Right atrium auricular region (tissue), 2 donors: ENCODE measurements at places on chromosomes 3 and 15. TPM values are rescaled to one million over a fixed set of nuclear protein-coding genes. Genes with fewer than 3 reads are reported as not detected.

DNA sequence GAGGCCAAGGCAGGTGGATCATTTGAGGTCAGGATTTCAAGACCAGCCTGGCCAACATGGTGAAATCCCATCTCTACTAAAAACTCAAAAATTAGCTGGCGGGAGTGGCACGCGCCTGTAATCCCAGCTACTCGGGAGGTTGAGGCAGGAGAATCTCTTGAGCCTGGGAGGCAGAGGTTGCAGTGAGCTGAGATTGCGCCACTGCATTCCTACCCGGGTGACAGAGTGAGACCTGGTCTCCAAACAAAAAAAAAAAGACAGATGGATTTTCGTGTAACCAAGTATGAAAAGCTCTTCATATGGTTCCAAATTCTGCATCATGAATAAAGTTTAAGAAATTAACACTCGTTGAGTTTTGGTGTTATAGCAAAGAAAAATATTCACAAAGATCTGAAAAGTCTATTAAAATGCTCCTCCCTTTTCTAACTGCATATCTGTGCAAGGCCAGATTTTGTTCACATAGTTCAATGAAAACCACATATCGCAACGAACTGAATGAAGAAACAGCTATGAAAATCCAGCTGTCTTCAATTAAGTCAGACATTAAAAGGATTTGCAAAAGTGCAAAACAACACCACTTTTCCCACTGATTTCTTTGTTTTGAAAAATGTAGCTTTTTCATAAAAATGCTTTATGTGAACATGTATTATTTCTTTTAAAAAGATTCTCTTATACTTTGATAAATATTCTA is 23.8 kb upstream of the FBLN2 start:
- no peak for DNase-seq

GRCh38 chr3:15982667-15983196 is 185.0 kb upstream of the ANKRD28 start:
- DNase-seq, result no peak

The IL16 gene
- total RNA-seq, result 12.1 TPM

- DNase-seq, result no peak
Measured at GRCh38 chr3:74066456-74066855, 441.7 kb upstream of the PDZRN3 start.

GRCh38 chr3:63980830-63981498 is 42.3 kb downstream of the PSMD6 start:
- no peak for DNase-seq

- DNase-seq, result no peak
Measured at GRCh38 chr15:42628761-42629160, 53.4 kb downstream of the STARD9 start.

- DNase-seq, result no peak
Measured at GRCh38 chr3:69821133-69821532, 81.9 kb downstream of the MITF start.

The RBPMS2 gene
- 85.0 TPM for total RNA-seq

DNA sequence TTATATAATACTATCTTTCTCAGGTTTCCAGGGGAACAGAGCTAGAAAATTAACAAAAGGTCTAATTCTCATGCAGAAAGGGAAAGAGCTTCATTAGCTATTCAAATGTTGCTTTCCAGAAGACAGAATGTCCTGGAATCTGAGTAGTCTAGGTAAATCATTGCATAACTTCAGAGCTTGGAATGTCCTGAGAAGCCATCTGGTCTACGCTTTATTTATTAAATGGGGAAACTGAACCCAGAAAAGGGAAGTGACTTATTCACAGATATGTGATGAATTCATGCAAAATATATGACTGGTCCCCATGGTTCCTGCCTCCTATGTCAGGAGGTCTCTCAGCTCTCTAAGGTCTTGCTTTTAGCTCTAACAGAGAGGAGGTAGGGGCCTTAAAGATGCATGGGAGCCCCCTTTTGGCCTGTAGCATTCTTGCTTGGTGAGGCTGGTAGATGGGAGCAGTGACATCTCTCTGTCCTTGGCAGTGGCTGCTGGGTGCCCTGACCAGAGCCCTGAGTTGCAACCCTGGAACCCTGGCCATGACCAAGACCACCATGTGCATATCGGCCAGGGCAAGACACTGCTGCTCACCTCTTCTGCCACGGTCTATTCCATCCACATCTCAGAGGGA is 99.2 kb downstream of the CEMIP start:
- DNase-seq, result no peak

DNA sequence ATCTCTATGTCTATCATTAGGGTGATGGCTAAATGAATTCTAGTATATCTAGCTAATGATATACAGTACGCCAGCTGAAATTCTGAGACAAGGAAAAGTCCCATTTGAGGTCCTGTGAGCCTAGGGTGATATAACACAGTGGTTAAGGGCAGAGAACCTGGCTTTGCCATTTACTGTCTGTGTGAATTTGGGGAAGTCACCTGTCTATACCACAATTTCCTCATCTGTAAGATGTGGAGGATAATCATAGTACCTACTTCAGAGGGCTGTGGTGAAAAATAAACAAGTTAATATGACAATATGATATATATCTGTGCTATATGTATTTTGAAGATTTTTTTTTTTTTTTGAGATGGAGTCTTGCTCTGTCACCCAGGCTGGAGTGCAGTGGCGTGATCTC is 9.8 kb upstream of the ANKDD1A start:
- DNase-seq, result no peak

- DNase-seq, result no peak
Measured at GRCh38 chr15:23648920-23649515, 1.4 kb upstream of the MAGEL2 start.

GRCh38 chr3:49377483-49377882 is 19.3 kb upstream of the GPX1 start:
- no peak for DNase-seq

The MKRN3 gene
- not detected for total RNA-seq
